DMS153 (cell line): ENCODE measurements at places on chromosomes 1 and 21.

- peak; percentile 19 for DNase-seq
Observed at GRCh38 chr1:107532318-107532717, 391.5 kb downstream of the NTNG1 start.

- DNase-seq = no peak
Observed at GRCh38 chr1:100404821-100405220, 52.5 kb downstream of the CDC14A start.

DNA sequence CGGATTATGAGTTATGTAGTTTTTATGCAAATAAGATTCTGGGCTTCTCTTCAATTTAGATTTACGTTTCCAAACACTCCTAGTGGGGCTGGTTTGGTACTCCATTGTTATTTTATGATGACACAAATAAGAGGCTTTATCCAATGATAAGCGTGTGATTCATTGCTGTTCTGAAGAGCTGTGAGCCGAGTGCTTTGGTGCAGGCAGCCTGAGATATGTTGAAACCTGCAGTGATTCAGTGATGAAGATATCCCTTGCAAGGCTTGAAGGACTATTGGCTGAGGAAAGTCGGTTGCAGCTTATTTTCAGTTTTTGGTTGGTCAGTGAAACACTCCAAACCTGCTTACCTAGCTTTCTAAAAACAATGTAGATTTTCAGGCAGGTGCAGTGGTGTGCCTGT lies 112.2 kb downstream of the RYR2 start:
- DNase-seq = no peak

DNA sequence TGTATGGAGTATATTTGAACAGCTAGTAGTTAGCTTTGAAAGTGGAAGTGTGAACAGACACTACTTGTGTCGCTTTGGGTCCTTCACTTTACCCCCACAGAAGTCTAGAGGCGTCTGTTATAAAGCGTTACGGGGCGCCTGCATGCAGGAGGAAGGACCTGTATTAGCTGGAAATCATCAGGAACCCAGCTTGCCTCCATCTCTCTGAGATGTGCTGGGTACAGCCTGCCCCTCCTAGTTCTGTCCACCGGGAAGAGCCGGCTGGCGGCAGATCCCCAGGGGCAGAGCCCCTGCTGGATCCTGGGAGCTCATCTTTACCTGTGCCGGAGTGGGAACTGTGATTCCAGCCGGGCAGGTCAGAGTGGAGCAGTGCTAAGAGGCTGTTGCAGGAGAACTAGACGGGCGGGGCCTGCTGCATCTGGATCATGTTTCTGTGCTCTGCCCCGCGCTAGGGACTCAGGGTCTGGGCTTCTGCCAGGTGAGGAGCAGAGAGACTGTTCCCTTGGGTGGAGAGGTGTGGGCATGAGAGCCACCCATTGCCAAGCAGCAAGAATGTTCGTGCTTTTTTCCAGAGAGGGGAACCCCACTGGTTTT lies 22.3 kb upstream of the SPSB1 start:
- DNase-seq = peak; percentile 71

DNA sequence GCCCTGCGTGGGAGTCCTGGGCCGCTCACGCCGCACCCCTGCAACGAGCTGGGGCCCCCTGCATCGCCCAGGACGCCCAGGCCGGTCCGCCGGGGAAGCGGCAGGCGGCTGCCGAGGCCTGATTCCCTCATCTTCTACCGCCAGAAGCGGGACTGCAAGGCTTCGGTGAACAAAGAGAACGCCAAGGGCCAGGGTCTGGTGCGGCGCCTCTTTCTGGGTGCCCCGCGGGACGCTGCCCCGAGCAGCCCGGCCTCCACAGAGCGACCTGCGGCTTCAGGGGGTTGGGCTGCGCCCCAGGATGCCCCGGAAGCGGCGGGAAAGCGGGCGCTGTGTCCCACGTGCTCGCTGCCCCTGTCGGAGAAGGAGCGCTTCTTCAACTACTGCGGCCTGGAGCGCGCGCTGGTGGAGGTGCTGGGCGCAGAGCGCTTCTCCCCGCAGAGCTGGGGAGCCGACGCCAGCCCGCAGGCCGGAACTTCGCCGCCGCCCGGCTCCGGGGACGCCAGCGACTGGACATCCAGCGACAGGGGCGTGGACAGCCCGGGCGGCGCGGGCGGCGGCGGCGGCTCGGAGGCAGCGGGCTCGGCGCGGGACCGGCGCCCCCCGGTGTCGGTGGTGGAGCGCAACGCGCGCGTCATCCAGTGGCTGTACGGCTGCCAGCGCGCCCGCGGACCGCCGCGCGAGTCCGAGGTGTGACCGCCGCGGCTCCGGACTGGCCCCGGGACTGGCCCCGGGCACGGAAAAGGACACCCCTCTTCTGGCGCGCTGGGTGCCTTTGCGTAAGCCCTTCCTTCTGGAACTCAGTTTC lies 2.7 kb downstream of the FAM110D start:
- DNase-seq = peak; percentile 41

- no peak for DNase-seq
Observed at GRCh38 chr1:40841602-40842001, 20.6 kb downstream of the CITED4 start.

DNA sequence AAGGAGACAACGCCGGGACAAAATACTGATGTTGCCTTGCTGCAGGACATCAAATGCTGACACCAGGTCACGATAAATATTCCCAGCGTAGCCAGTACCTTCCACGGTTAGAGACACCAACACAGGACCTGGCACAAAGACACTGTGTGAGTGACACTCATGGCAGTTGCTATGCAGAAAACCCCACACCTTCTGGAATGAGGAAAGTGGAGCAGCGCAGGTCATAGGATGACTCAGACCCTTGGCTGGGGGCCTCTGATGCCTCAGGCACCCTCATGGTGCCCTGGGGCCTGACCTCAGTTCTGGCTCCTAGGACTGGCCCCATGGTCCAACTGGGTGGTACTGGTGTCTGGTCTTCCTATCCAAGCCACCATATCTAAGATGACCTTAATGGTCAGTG lies 7.0 kb downstream of the DCST2 start:
- no peak for DNase-seq
